ENCODE measurements at places on chromosomes 1 and 21.
A peak's percentile ranks its signal among the peaks of the same experiment; 100 is the strongest.

- DNase-seq, result peak; percentile 93
Measured at GRCh38 chr1:53655931-53656746, 82.8 kb downstream of the GLIS1 start.

DNA sequence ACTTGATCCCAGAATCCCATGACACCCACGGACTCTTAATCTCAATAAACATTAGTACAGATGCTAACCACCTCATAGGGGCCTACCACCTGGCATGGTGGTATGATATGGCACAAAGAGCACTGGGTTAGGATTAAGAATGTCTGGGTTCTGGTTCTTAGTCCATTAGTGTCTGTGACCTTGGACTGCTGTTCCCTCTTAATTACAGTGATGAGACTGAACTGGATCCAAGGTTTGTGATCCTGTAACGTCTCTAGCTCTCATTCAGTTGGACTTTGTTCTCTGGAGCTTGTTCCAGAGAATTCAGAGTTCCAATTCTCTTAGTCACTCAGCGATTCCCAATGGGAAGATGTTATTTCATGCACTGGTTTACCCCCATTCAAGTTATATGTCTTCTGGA is 23.6 kb upstream of the PIGC start:
- DNase-seq, result no peak

- peak; percentile 35 for DNase-seq
Measured at GRCh38 chr1:224785622-224786021, 143.9 kb upstream of the DNAH14 start.

DNA sequence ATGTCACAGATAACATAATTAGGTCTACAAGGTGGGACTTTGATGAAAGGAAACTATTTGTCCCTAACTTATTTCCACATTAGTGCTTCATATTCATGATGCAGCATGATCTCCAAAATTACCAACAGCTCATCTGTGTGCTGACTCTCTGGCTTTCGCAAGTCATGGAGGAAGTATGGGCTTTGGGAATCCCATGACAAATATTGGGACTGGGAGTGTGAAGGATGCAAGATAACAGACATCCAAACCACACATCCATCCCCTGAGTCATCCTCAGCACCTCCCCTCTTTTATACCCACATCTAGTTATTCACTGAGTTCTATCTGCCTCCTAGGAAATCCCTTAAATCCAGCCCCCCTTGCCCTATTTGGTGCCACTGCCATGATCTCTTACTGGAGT is 102.8 kb upstream of the COL24A1 start:
- DNase-seq, result peak; percentile 59

DNA sequence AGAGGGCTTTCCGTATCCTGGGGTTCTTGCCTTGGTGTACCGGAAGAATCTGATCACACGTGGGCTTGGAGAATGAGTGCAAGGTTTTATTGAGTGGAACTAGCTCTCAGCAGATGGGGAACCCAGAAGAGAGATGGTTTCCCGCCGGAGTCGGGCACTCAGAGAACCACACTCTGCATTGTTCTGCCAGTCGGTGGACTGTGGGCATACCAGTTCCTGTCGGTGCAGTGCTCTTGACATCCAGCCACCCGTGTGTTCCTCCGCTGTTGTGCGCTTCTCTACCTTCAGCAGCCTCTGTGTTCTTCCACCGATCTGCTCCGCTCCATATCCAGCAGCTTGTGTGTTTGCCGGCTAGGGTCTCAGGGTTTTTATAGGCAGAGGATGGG is 10.8 kb upstream of the PPIE start:
- DNase-seq, result no peak

DNA sequence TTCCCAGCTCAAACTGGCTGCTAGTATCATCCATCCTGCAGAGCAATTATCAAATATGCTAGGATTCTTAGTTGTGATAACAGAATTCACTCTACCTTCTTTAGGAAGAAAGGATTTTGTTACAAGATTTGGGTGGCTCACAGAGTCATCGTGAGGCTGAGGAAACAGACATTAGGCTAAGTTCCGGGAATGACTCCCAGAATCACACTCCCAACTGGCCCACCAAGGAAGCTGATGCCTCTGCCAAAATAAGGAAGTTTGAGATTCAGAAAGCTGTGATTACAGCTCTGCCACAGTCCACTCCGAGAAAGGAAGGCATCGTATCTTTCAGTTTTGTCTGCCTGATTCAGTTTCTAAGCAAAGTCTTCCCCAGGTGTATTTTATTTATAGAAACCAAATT is 50.6 kb upstream of the LYPLAL1 start:
- no peak for DNase-seq

GRCh38 chr1:62725255-62725654 is 37.1 kb upstream of the DOCK7 start:
- peak; percentile 59 for DNase-seq

- no peak for DNase-seq
Measured at GRCh38 chr21:31110430-31110829, 72.2 kb upstream of the KRTAP19-8 start.

Data from fibroblast of skin of scalp (primary cell).